ENCODE measurements at places on chromosomes 5 and 9.

GRCh38 chr9:93861736-93862358 lies 93.3 kb downstream of the BARX1 start:
- DNase-seq, result no peak

GRCh38 chr5:133807348-133807747 lies 161.1 kb downstream of the C5orf15 start:
- DNase-seq, result no peak

GRCh38 chr5:55338092-55338613 lies 30.4 kb downstream of the MTREX start:
- DNase-seq, result no peak

GRCh38 chr5:163506095-163506457 lies 657 bp downstream of the MAT2B start:
- peak; percentile 15 for DNase-seq

- no peak for DNase-seq
Observed at GRCh38 chr5:171924493-171925122, 81.8 kb downstream of the FBXW11 start.

DNA sequence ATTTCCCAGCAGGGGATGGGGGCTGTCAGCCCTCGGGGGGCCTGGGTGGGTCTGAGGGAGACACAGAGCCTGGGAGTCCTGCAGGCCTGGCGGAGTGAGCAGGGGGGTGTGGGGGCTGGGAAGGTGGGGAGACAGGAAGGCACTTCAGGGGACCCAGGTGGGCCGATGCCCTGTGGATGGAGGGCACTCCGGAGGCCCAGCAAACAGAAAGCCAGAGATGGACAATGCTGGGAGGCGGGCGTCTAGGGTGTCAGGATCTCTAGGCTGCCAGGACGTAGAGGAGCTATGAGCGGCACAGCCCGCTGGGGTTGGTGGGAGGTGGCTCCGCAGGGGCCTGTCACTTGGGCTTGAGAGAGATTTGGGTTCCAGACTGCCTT lies 87.6 kb upstream of the COL5A1 start:
- DNase-seq, result no peak

DNA sequence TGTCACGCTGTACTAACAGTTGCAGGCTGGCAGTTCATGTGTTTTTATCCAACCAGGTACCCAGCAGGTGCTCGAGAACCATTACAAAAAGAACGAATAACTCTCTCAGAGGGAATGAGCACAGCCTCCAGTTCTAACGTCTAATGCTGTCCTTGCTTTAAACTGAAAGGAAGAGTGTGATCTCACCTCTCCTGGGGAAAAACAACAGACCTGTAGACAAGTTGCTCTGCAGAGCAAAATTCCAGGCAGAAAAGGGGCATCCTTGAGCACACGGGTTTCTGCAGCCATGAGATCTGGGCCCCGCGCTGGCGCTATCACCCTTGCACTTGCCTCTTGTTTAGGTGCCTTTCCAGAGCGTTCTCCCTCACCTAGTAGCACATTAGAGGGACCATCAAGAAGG lies 92.5 kb upstream of the DNAH5 start:
- no peak for DNase-seq

DNA sequence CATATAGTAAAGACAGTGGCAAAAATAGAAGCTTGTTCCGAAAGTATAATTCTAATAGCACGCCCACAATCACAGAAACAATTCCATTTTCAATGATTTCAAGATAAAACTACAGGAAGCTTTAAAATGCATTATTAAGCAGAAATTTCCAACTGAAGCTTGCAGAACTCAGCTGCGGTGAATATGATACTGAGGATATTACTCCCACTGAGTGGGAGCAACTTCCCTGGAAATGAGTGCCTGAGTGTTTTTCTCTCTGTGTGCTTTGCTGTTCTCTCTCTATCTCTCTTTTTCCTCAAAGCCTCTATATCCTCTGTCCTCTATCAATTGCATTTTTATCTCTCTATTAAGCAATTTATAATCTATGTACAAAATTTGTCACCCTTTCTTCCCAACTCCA lies 187.5 kb upstream of the PRDM9 start:
- no peak for DNase-seq

GRCh38 chr5:64077589-64077988 lies 88.1 kb upstream of the RNF180 start:
- DNase-seq, result no peak

- peak; percentile 75 for DNase-seq
Observed at GRCh38 chr9:93098236-93098946, 2.4 kb downstream of the CARD19 start.

GRCh38 chr9:83218411-83219090 lies 155.6 kb upstream of the RASEF start:
- no peak for DNase-seq

- no peak for DNase-seq
Observed at GRCh38 chr9:69319324-69320025, 5.5 kb upstream of the ENTREP1 start.

GRCh38 chr5:133854554-133854953 lies 113.9 kb downstream of the C5orf15 start:
- DNase-seq, result no peak

GRCh38 chr5:133751421-133751820 lies 139.1 kb upstream of the FSTL4 start:
- no peak for DNase-seq

DNA sequence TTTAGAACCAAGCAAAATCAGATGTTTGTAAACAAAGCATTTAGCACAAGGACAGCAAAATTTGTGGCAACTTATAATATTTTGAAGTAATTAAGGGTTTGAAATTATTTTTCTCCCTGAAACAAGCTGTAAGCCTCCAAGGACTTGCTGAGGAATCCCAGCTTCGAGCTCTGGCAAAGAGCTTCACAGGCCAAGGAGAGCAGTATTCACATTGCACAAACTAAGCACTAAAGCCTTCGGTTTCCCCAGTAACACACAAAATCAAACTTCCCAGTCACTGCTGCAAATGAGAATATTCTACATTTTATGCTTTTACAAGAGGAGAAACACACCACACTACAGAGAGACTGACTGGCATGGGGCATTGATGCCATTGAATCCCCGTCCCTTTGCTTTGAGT lies 101.9 kb downstream of the WDR41 start:
- DNase-seq, result no peak

GRCh38 chr5:90174236-90174635 lies 235.3 kb downstream of the CETN3 start:
- no peak for DNase-seq

DNA sequence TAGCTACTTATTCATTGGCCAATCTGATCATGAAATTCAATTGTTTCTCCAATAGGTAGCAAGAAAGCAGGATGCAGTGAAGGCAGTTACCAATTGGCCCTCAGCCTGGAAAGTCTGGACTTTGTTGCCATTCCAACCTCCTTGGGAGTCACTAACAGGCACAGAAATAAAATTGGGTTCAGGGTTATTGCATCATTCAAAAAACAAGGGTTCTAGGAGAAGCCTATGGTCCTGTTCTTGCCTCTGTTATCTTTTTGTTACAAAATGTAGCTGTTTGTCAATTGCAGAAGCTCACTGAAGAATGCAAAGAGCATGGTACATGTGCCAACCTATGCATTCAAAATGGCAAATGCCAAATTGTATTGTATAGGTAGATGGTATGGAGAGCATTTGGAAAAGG lies 51.0 kb upstream of the CCNG1 start:
- no peak for DNase-seq

GRCh38 chr5:138077064-138077696 lies 6.7 kb upstream of the WNT8A start:
- DNase-seq, result peak; percentile 65

GRCh38 chr5:110769000-110769681 lies 30.3 kb downstream of the SLC25A46 start:
- no peak for DNase-seq

- no peak for DNase-seq
Observed at GRCh38 chr5:139451878-139452660, 10.5 kb downstream of the ECSCR start.

DNA sequence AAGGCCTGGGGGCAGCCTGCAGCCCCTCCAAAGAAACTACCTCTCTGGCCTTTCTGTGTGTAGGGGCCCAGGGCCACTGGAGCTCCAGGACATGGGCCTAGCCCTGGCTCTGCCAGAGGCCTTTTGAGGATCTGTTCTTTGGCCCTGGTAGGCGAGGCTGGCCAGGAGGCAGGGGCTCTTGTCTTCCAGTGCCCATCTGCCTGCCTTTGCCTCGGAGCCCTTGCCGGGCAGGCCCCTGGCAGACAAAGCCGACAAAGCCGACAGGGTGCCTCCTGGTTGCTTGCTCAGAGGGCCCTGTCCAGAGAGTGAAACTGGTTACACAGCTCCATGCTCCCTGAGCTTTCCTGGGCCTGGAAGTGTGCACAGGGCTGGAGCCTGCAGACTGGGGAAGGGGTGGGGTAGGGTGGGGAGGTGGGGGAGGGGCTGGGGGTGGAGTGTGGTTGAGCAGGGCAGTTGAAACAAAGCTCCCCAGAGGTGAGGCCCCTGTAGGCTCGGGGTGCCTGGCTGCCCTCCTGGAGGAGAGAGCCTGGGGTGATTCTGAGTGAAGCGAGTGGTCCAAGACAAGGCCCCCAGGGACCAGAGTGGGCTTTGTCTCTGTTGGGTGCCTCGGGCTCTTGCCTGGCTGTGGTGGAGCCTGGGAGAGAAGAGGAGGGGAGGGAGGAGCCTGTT lies 29.3 kb downstream of the PTPA start:
- peak; percentile 39 for DNase-seq

GRCh38 chr9:99828417-99829176 lies 6.9 kb downstream of the NR4A3 start:
- DNase-seq, result no peak

DNA sequence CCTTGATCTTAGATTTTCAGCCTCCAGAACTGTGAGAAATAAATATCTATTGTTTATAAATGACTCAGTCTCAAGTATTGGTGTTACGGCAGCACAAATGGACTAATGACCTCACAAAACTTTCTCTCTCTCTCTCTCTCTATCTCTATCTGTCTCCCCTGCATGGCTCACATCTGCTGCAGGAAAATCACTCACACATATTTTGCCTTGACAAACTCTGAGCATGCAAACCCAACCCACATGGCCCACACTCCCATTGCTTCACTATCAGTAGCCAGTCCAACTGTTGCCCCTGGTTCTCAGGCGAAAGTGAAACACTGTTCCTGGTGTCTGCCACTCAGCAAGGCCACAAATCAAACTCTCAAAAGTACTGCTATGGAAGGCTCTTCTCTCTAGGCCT lies 66.4 kb upstream of the PIK3R1 start:
- DNase-seq, result no peak

DNA sequence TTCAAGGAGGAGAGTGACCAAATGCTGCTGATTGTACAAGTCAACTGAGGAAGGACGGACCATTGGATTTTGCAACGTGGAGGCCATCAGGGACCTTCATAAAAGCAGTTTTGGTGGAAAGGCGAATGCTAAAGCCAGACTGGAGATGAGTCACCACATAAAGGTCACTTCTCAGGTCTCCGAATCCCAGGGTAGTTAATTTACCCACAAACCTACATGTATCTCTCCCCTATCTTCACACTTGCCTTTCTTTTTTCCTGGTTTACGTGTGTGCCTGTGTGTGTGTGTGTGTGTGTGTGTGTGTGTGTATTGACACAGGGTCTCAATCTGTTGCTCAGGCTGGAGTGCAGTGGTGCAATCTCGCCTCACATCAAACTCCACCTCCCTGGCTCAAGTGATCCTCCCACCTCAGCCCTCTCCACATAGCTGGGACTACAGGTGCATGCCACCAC lies 4.6 kb upstream of the CTNNA1 start:
- DNase-seq, result no peak

DNA sequence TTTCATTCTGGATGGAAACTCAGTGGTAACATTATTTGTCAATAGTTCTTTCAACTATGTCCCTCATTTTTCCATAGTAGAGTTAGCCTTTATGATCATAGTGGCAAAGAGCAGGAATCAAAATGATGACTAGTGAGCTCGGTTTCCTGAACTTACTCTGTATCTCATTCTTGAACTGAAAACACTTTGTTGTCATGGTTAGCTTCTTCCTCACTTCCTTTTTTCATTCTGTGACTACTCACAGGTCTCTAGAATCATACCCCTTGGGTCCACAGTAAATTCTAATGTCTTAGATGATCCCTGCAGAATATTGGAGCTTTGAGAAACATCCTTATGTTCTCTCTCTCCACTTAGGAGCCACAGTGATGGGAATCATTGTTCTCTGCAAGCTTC lies 29.4 kb upstream of the RECK start:
- DNase-seq, result no peak

DNA sequence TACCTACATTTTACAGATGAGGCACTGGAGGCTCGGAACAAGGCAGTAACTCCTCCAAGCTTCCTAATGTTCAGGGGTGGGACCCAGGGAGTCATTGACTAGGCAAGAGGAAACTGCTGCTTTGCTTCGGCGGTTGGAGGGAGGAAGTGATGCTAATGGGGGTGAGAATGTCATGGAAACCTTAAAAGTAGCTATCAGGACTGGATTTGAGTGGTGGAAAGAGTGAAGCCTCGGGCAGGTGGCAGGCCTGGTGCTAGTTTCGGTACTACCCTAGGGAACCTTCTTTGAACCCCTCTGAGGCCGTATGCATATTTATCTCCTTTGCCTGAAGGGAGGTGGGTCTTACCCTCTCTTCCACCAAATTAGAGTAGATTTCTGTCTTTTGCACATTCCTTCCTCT lies 1.6 kb downstream of the BSPRY start:
- DNase-seq, result peak; percentile 69

DNA sequence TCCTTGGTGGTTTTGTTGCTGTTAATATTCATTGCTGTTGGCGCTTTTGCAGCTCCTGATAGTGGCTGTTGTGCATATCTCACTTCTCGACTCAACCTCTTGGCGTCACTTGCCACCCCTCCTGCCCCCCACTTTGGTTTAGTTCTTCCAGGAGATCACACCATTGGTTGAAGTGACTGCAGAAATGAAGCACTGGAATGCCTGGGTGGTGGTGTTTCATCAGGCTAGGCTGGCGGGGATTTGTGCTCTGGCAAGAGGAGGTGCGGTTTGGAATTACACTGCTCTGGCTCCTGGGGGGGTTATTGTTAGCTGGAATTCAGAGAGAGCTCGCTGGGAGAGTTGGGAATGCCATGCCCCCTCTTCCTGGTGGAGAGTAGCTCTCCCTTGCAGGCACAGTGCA lies 11.5 kb downstream of the PRRC2B start:
- no peak for DNase-seq

GRCh38 chr5:90930756-90931431 lies 372.3 kb downstream of the ADGRV1 start:
- no peak for DNase-seq

GRCh38 chr9:136840877-136841645 lies 1.2 kb upstream of the AJM1 start:
- DNase-seq, result no peak

- no peak for DNase-seq
Observed at GRCh38 chr9:124680714-124681390, 90.3 kb downstream of the NR6A1 start.

DNA sequence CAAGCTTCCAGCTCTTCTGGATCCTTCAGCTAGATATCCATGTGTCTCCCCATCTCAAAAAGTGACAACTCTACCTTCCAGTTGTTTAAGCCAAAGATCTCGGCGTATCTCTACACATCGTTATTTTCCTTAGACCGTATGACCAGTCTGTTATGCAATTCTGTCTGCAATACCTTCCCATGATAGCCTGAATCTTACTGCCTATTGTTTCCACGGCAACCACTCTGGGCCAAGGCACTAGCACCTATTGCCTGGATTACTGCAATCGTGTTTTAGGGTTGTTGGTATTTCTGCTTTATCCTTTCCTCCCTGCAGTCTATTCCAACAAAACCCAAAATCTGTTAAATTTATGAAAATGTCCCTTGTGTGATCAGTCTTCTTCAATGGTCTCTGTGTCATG lies 448.4 kb downstream of the MTRR start:
- no peak for DNase-seq

GRCh38 chr5:112869948-112870347 lies 8.9 kb downstream of the SRP19 start:
- DNase-seq, result no peak

All from activated CD4-positive, alpha-beta T cell treated with anti-CD3 and anti-CD28 coated beads for 48 hours (primary cell).